ENCODE measurements at places on chromosomes 5 and 9. TPM values are rescaled to one million over a fixed set of nuclear protein-coding genes. Genes with fewer than 3 reads are reported as not detected.

Gene CTXN3
- not detected for total RNA-seq

Gene SPINK13
- not detected for total RNA-seq

Gene YTHDC2
- total RNA-seq = 12.9 TPM

Gene FAM169A
- total RNA-seq = 3.0 TPM

Gene MYOZ3
- total RNA-seq = 4.0 TPM
